ENCODE measurements at places on chromosomes 6 and 20.

DNA sequence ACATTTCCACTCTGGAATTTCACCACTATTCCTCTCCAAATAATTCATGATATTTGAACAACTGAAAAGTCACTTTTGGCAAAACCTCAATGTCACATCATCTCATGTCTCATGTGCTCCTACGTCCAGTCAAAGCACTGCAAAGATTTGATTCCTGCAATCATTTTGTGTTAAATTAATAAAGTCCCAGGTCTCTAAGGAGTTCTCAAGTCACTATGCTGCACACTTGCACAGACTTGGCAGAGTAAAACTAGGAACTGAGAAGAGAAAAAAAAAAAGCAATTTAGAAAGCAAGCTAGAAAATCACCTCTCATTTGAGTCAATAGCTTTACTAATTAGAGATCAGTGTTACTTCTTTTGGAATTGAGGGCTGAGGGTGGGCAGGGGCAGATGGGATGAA is 11.2 kb downstream of the TBX18 start:
- DNase-seq = no peak

- no peak for DNase-seq
Observed at GRCh38 chr6:56693246-56693607, 50.5 kb upstream of the DST start.

DNA sequence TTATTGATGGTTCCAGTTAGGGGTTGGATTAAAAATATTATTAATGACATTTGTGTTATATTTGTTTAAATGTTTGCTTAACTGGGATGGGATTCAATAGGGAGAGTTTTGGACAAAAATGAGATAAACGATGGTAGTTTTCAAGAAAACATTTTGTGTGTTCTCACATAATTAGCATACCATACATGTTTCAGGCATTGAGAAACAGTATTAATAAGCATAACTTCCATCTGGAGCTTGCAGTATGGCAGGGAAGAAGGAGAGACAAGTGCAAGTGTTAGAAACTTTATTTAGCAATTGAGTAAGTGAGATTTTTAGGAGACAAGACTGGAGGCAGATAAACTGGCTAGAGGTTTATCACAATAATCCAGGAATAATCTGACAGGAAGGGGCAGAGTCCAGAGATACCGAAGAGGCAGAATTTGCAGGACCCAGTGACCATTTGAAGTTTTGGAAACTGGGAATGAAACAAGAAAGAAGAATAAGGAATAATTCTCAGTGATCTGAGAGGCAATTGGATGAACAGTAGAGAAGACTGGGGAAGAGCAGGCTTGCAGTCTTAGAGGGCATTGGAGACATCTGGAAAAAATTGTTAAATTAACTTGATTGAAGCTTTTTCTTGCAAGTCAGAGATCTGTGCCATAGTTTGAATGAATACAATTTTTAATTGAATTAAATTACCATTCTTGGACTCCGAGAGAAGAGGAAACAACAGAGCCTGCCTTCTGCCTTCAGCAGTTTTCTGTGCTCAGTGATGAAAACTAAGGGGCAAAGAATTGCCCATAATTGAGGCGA is 73.0 kb upstream of the PTCHD4 start:
- DNase-seq = no peak

GRCh38 chr6:25898289-25898977 is 24.4 kb upstream of the SLC17A3 start:
- no peak for DNase-seq

GRCh38 chr6:11042750-11043377 is 1.2 kb downstream of the ELOVL2 start:
- no peak for DNase-seq

DNA sequence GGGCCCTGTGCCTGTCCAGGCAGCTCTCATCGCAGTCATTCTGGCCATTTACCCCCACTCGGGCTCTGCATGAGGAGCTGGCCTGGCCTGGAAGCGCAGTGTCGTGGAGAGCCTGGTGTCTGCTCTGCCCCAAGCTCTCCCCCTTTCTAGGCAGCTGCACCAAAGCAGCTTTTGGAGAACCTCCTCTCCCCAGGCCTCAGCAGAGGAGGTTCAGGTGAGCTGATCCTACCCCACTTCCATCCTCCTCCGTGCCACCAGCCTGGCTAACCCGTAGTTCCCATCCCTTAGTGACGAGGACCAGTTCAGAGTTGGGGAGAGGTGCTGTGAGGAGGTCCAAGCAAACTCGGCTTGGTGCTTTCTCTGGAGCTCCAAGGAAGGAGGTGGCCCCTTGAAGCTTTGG is 30.5 kb upstream of the PHACTR3 start:
- no peak for DNase-seq

DNA sequence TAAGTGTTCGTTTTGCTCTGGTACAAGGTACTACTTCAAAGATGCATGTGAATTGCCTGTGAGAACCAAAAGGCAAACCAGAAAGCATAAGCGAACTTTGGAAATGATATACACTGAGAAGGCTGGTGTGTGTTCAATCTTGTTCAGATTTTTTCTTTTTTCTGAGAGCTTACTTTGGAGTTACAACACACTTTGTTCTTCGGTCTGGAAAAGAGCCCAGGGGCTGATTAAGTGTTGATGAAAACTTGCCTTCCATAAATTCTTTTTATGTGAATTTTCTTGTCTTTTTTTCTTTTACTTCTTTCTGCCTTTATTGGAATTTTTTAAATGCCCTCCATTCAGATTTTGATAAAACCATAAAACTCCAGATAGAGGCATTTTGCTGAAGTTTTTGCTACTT is 395.1 kb upstream of the SASH1 start:
- no peak for DNase-seq

DNA sequence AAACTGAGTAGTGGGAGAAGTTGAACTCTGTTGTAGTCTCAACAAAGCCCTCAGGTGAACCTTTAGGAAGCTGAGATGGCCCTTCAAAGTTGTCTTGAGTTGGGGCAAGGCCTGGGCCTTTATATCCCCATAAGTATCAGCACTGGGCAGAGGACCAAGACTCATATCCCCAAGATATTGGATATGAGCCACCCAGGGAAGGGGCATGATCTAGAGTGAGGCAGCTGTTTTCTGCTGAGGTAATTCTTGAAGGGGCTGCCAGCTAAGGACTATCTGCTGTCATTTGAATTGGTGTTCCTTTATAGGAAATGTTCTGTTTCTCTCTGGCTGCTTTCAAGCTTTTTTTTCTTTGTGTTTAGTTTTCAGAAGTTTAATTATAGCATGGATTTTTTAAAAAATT is 140.7 kb upstream of the FLRT3 start:
- DNase-seq = no peak

DNA sequence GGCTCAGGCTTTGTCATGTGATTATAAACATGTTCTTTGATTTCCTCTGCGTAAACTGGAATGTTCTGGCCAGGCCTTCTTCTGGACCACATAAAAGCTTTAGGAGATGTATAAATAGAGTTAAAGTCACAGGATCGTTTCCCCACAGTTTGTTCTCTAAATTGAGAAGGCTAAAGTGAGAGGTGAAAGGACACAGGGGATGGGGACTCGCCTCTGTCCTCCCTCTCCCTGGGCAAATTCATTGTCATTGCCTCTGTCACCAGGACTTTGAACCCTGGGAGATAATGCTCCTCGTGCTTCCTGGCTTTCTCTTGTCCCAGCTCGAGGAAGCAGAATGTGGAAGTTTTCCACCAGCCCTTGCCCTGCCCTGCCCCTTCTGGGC is 20.3 kb upstream of the ZFAND3 start:
- no peak for DNase-seq

DNA sequence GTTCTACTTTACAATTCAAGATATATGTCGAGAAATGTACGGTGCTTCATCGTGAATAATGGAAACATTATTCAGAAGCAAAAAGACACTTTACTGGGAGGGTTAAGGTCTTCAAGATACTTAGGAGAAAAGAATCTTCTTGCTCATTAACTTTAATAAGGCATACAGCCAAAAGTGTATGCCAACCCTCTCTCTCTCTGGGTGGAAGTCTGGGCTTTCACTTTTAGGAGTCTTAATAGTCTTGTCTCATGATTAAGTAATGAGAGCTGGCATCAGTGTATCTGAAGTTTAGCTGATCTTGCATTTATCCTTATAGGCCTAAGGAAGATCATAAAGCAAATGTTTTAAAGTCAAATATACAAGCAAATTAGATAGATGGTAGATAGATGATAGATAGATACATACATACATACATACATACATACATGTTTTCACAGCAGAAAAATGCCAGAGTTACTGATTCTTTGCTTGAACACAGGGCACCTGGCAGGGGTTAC is 21.5 kb downstream of the OLIG3 start:
- DNase-seq = no peak

GRCh38 chr20:33209789-33210188 is 7.4 kb upstream of the BPIFA3 start:
- peak; percentile 17 for DNase-seq

GRCh38 chr20:17327185-17328148 is 100.6 kb downstream of the PCSK2 start:
- no peak for DNase-seq
